ENCODE measurements at places on chromosomes 7 and 10.

- DNase-seq = no peak
These were observed 39.4 kb downstream of the PLXNA4 start for GRCh38 chr7:132536654-132537395.

DNA sequence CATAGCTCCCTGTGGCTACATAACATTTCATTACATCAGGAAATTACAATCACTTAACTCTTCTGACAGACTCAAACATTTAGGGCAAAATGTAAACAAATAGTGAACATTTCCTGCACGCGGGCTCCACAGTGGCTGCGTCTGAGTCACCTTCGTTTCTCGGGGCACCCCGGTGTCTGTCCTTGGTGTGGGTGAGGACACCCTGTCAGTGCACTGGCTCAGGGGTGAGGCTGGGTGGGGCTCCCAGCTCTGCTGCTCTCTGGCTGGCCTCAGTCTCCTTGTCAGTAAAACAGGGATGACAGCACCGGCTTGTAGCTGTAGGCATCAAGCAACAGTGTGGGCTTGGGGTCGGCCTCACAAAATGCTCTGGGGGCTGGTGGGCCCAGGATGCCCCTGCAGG, 237.1 kb upstream of the SHH start:
- no peak for DNase-seq

DNA sequence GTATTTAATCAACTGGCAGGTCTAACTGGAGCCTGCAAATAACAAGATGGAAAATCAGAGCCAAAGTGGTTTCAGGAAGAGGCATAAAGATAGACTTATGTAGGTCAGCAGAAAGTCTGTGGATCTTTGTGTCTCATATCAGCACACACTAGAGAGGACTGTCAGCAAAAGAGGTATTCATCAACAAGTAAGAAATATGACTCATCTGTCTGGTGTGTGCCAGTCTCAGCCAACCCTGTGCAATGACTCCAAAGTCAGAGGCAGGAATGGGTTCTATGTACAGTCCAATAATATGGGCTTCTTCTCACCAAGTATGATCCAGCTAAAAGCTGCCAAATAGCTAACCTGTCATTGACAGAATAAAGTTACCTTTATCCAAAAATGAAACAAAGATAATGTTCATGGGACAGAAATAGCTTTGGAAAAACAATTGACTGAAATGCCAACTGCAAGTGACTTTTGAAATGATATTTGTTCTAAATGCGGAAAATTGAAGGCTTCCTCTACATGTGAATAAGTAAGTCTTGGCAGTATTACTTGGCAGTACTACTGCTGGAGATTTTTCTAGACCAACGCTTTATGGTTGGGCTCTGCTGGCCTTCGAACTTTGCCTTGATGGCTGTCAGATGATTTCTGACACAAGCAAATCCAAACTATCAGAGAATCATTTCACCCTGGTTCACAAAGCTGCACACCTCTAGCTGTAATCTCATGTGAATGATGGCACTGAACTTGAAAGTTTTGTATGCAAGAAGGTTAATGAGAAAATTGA, 272.3 kb upstream of the SEMA3C start:
- DNase-seq = no peak

GRCh38 chr7:43650457-43651052, 67.6 kb downstream of the STK17A start:
- DNase-seq = no peak

DNA sequence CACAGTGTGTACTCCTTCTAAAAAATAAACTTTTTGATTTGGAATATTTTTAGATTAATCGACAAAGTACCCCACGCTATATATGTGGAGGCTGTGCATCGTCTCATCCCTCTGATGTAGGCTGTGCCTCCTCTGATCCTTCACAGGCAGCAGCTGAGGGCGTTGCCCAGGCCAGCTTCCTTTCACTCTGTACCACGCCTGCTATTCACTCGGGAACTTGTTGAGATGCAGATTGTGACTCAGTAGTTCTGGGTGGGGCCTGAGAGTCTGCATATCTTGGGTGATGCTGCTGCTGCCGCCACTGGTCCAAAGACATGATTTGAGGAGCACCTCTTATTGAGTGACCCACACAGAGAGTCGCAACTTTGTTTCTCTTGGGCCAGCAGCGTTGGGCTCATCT, 7.9 kb upstream of the C10orf120 start:
- DNase-seq = no peak

DNA sequence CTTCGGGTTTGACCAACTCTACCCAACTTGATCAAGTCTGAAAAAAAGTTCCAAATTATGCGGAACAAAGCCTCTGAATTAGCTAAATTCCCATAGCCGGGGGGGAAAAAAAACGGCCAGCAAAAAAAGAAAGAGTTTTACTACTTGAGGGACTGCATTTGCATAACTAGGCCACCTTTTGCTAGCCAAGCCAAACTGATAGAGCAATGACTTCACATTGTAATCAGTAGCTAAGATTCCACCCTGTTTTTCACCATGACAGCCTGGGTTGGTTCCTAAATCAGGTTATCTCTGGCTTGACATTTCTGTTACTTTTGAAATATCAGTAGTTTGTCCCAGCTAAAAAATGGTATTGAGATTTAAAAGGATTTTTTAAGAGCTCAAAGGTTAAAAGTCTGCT, 31.4 kb upstream of the CREB3L2 start:
- no peak for DNase-seq

DNA sequence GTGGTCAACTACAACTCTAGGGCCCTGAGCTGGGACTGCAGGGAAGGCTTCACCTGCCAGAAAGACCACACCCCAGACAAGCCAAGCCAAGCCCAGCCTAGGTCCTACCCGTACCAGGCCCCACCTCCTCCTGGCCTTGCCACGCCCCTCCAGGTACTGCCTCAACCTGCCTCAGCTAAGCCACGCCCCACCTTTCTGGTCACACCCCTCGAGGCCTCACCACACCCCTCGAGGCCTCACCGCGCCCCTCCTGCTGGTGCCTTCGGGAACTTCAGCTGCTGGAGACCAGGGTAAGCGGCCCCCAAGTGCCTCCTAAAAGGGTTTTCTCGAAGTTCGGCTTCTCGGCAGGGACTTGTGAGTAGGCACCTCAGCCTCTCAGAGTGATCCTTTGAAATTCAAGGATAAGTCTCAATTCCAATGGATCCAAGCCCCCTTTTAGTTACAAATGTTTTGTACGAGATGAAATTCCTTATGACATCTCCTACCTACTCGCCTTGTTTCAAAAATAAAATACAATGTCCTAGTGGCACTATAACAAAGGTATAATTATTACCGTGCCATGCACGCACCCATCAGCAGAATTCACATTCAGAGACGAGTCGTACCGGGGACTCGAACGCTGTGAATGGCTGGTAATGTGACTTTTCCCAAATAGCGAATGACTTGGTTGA, 171.2 kb downstream of the ARHGAP21 start:
- peak; percentile 83 for DNase-seq

- no peak for DNase-seq
These were observed 2.3 kb upstream of the NRP1 start for GRCh38 chr10:33336582-33337325.

- no peak for DNase-seq
These were observed 185.7 kb upstream of the AUTS2 start for GRCh38 chr7:69412331-69413146.
